ENCODE measurements at places on chromosomes 7 and 10. TPM values are rescaled to one million over a fixed set of nuclear protein-coding genes. Genes with fewer than 3 reads are reported as not detected.

DNA sequence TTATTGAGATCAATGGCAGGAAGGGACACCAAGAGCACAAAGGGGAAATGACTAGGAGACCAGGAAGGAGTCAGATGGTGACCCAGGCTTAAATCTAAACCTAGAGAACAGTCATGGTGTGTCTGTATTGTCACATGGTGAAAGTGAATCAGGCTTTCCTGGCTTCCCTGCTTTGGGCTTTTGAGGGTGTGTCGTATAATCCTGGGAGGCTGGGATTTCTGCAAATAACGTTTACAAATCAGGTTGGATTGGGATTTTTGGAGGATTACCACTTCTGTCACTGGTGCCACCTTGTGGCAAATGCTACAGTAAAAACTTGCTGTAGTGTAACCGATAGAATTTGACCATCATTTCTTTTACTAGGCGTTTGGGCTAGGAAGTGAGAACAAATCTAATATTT lies 502.6 kb downstream of the NRG3 start:
- no peaks in the 10 kb centered on the region for H3K4me1 ChIP-seq
- H3K36me3 ChIP-seq: no peaks in the 10 kb centered on the region
- no peak for DNase-seq
- no peak overlapping the region for H3K27ac ChIP-seq
- H3K27me3 ChIP-seq: no peaks in the 10 kb centered on the region
- H3K4me3 ChIP-seq: no peak overlapping the region

GRCh38 chr7:794671-795329 lies 37.5 kb upstream of the SUN1 start:
- H3K4me1 ChIP-seq: no peaks in the 10 kb centered on the region
- no peaks in the 10 kb centered on the region for H3K36me3 ChIP-seq
- H3K4me3 ChIP-seq: no peak overlapping the region
- no peaks in the 10 kb centered on the region for H3K27me3 ChIP-seq

GRCh38 chr10:125005312-125006187 lies 63.6 kb downstream of the ZRANB1 start:
- peaks cover 64% of the 10 kb centered on the region for H3K36me3 ChIP-seq
- no peaks in the 10 kb centered on the region for H3K27me3 ChIP-seq
- no peak overlapping the region for H3K4me3 ChIP-seq
- no peak overlapping the region for H3K27ac ChIP-seq

GRCh38 chr7:90005836-90006235 lies 148.4 kb upstream of the STEAP1 start:
- H3K27me3 ChIP-seq: no peaks in the 10 kb centered on the region
- H3K36me3 ChIP-seq: no peaks in the 10 kb centered on the region
- H3K4me1 ChIP-seq: no peaks in the 10 kb centered on the region
- no peak overlapping the region for H3K27ac ChIP-seq
- DNase-seq: no peak

- no peaks in the 10 kb centered on the region for H3K36me3 ChIP-seq
- DNase-seq: no peak
- H3K27ac ChIP-seq: no peak overlapping the region
- peaks cover 3% of the 10 kb centered on the region for H3K4me1 ChIP-seq
- H3K27me3 ChIP-seq: peaks cover 12% of the 10 kb centered on the region
- H3K4me3 ChIP-seq: peak overlapping the region; percentile 71
These were observed 728 bp downstream of the CAV2 start for GRCh38 chr7:116500078-116500853.

GRCh38 chr7:111371437-111371836 lies 190.9 kb downstream of the IMMP2L start:
- DNase-seq: no peak
- no peaks in the 10 kb centered on the region for H3K27me3 ChIP-seq
- H3K36me3 ChIP-seq: no peaks in the 10 kb centered on the region

DNA sequence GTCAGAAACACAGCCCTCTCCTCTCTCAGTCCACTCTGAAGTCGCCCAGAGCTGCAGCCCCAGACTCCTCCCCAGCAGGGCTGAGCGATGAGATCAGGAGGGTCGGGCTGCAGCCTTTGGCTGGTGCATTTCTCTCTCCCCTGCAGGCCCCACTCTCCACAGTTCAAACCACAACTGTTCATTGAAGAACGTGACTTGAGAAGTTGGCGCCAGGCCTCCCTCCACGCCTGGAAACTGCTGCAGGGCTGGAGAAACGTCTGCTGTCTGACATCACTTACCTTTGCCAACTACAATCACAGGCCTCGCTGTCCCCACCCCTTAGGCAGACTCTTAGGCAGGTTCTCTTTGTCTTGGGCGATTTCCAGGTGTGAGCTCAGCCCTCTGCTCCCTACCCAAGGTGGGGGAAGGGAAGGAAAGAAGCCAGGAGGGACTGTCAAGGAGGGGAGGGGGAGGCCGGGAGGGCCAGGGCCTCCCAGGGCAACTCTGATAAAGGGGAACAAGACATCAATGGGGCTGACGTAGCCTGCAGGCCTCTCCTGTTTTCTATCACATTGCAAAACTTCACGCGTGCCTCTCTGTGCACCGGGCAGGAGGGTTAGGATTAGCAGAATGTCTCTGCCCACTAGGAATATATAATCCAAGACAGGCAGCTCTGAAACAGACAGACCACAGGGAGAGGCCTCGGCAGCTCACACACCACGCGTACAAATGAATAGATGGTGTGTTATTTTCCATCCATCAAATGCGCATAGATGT lies 32.7 kb downstream of the CALML5 start:
- no peaks in the 10 kb centered on the region for H3K36me3 ChIP-seq
- DNase-seq: peak; percentile 71
- peak overlapping the region; percentile 82 for H3K27ac ChIP-seq
- H3K4me3 ChIP-seq: no peak overlapping the region
- H3K4me1 ChIP-seq: peaks cover 8% of the 10 kb centered on the region

GRCh38 chr10:35581655-35582054 lies 23.5 kb upstream of the GJD4 start:
- H3K36me3 ChIP-seq: no peaks in the 10 kb centered on the region
- H3K4me3 ChIP-seq: no peak overlapping the region
- H3K27ac ChIP-seq: no peak overlapping the region
- H3K4me1 ChIP-seq: no peaks in the 10 kb centered on the region
- DNase-seq: no peak

GRCh38 chr7:116592445-116592844 lies 67.6 kb downstream of the CAV1 start:
- DNase-seq: no peak
- H3K27ac ChIP-seq: no peak overlapping the region
- H3K27me3 ChIP-seq: no peaks in the 10 kb centered on the region
- H3K36me3 ChIP-seq: no peaks in the 10 kb centered on the region
- H3K4me3 ChIP-seq: no peak overlapping the region

DNA sequence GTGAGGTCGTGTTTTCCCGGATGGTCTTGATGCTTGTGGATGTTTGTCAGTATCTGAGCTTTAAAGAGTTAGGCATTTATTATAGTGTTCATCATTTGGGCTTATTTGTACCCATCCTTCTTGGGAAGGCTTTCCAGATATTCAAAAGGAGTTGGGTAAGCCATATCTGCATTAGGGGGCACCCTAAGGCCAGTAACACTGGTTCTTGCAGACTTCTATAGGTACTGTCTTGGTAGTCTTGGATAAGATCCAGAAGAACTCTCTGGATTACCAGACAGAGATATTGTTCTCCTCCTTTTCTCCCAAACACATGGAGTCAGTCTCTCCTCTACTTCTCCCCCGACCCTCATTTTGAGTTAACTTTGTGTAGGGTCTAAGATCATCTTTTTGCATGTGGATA lies 92.8 kb downstream of the SDK1 start:
- no peaks in the 10 kb centered on the region for H3K4me1 ChIP-seq
- no peak for DNase-seq
- no peak overlapping the region for H3K27ac ChIP-seq

- no peak overlapping the region for H3K27ac ChIP-seq
- DNase-seq: no peak
- no peaks in the 10 kb centered on the region for H3K4me1 ChIP-seq
- no peaks in the 10 kb centered on the region for H3K36me3 ChIP-seq
- H3K27me3 ChIP-seq: no peaks in the 10 kb centered on the region
These were observed 224.2 kb upstream of the AUTS2 start for GRCh38 chr7:69374044-69374425.

GRCh38 chr7:135492151-135492550 lies 17.8 kb downstream of the CNOT4 start:
- no peak overlapping the region for H3K4me3 ChIP-seq
- no peaks in the 10 kb centered on the region for H3K27me3 ChIP-seq
- no peaks in the 10 kb centered on the region for H3K36me3 ChIP-seq
- DNase-seq: no peak

- H3K36me3 ChIP-seq: peaks cover 2% of the 10 kb centered on the region
- H3K4me1 ChIP-seq: peaks cover 3% of the 10 kb centered on the region
- H3K27me3 ChIP-seq: no peaks in the 10 kb centered on the region
- no peak overlapping the region for H3K4me3 ChIP-seq
- no peak overlapping the region for H3K27ac ChIP-seq
These were observed 2.1 kb downstream of the NHLRC2 start for GRCh38 chr10:113856563-113856962.

DNA sequence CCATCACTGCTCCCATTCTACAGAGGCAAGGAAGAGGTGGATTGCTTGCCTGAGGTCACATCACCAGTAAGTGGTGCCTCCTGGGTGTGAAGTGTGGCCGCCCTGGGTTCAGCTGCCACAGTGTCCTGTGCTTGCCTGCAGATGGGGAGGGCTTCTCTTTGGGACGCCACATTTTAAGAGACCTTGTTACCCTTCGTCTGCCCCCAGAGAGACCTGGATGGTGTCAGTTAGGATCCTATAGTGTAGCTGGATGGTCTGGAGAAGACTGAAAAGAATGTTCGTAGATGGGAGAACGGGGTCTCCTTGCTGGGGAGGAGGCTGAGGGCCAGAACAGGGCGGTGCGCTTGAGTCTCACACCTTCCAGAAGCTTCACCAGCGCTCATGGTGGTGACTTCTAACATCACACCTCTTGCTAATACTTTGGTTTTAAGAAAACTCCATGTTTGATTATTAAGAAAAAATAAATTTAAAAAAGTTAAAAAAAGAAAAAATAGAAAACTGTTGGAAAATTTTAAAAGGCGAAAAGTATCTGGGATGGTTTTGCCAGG lies 2.3 kb downstream of the DOCK1 start:
- H3K4me1 ChIP-seq: no peaks in the 10 kb centered on the region
- peaks cover 4% of the 10 kb centered on the region for H3K36me3 ChIP-seq
- H3K27ac ChIP-seq: no peak overlapping the region
- H3K27me3 ChIP-seq: no peaks in the 10 kb centered on the region

GRCh38 chr7:137969828-137970227 lies 32.1 kb downstream of the CREB3L2 start:
- no peak overlapping the region for H3K4me3 ChIP-seq
- H3K36me3 ChIP-seq: no peaks in the 10 kb centered on the region
- no peak for DNase-seq
- no peak overlapping the region for H3K27ac ChIP-seq
- H3K27me3 ChIP-seq: no peaks in the 10 kb centered on the region
- H3K4me1 ChIP-seq: no peaks in the 10 kb centered on the region

DNA sequence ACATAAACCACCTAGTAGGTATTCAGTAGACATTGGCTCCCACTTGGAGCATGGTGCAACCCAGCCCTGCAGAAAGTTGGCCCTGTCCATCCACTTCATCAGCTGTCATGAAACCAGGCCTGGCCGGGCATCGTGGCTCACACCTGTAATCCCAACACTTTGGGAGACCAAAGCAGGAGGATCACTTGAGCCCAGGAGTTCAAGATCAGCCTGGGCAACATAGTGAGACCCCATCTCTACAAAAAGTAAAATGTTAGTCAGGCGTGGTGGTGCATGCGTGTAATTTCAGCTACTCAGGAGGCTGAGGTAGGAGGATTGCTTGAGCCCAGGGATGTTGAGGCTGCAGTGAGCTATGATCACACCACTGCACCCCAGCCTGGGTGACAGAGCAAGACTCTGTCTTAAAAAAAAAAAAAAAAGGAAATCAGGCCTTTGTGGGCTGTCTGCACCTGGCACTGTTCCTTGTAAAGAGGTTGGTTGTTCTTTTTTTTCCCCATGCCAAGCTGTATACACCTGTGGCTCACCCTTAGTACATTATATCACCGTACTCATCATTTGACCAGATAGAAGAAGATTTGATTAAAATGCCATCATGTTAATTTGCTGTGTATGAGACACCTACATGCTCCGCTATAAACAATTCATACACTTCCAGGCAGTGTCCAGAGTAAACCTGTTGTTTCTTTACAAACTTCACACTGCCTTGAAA lies 45.4 kb upstream of the GRID1 start:
- H3K27me3 ChIP-seq: no peaks in the 10 kb centered on the region
- no peak overlapping the region for H3K27ac ChIP-seq
- no peaks in the 10 kb centered on the region for H3K36me3 ChIP-seq
- no peak for DNase-seq
- no peak overlapping the region for H3K4me3 ChIP-seq
- H3K4me1 ChIP-seq: peaks cover 3% of the 10 kb centered on the region

- H3K27me3 ChIP-seq: no peaks in the 10 kb centered on the region
- H3K36me3 ChIP-seq: no peaks in the 10 kb centered on the region
- no peak for DNase-seq
- no peak overlapping the region for H3K4me3 ChIP-seq
- H3K4me1 ChIP-seq: no peaks in the 10 kb centered on the region
These were observed 13.6 kb upstream of the GHRHR start for GRCh38 chr7:30950197-30950596.

DNA sequence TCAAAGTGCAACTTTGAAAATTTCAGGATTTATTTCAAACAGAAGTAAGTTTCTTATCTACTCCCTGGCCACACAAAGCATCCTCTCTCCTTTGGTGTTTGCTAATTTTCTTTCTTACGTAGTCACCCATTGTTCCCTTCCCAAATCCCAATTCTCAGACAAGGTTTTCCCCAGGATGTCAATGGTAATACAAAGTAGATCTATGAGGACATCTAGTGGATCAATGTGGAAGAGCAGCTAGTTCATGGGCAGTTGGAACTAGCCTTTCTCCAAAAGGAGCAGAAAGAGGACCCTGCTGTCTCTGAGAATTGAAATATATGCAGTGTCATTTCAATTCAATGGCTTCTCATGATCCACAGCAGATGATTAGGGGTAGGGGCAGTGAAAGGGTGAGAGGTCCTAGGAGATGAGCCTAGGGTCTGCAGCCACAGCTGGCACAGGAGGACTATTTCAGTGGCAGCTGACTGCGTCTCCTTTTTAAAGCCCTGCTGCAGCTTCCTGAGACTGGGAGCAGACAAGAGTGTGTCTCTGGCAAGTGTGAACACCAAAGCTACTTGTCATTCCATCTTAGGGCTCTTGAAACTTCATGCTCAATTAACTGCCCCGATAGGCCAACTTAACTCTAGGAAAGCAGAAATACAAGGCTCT lies 632.6 kb downstream of the KCNMA1 start:
- H3K4me3 ChIP-seq: no peak overlapping the region
- H3K27ac ChIP-seq: no peak overlapping the region
- peak; percentile 47 for DNase-seq
- no peaks in the 10 kb centered on the region for H3K27me3 ChIP-seq

CHRM2 gene
- total RNA-seq: 0.17 TPM

STOX1 gene
- total RNA-seq: 2.5 TPM

RTKN2 gene
- total RNA-seq: 22.1 TPM

SP8 gene
- 10.6 TPM for total RNA-seq

MXI1 gene
- total RNA-seq: 8.8 TPM

PPP1R17 gene
- total RNA-seq: 2.5 TPM

TMEM229A gene
- total RNA-seq: 0.75 TPM

All from H1 (cell line).